ENCODE measurements at places on chromosomes 3 and 15. TPM values are rescaled to one million over a fixed set of nuclear protein-coding genes. Genes with fewer than 3 reads are reported as not detected.

- DNase-seq, result no peak
These were observed 13.2 kb downstream of the FEM1B start for GRCh38 chr15:68290715-68291114.

DNA sequence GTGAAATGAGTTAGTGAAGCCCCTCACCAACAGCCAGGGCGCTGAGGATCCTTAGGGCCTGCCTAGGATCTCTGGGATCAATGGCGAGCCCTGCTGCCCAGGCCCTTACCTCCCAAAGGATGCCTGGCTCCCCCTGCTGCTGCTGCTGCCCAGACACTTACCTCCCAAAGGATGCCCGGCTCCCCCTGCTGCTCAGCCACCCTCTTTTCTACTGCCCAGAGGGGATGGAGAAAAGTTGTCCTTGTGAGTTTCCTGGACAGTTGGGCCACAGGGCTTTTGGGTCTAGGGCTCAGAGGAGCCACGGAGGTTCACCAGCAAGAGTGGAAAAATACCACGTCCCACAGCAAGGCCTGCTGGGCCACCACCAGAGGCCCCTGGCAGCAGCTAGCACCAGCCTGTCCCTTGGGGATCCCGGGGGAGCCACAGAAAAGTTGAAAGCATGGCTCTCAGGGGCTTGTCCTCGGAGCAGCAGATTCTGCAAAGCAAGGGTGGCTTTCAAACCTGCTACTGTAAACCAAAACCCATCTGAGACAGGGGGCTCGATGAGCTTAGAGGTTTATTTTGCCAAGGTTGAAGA lies 59.4 kb downstream of the SLC6A6 start:
- peak; percentile 80 for DNase-seq

DNA sequence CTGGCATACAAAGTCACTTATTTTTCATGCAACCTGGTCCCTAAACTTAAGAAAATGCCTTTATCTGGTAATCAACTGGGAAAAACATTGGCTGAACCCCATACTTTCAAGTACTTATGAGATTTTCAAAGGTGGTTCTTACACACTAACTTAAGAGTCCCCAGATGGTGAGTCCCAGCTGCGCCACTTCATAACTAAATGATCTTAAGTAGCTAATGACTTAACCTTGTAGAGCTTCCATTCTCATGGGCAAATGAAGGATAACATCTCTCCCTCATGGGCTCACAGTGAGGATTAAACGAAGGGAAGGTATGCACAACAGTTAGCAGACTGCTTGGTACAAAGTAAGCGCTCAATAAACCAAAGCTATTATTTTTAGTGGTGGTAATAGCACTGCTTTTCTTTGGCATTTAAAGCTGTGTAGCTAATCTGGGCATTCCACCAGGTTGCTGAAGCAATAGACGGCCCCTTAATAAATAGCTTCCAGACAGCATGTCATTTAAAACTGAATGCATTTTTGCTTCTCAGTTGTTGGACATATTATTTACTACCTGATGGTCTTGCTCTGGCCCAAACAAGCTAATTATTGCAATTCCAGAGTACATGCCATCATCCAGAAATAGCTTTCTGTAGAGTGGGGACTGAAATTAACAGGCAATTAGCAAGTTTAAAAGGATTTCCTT lies 55.4 kb downstream of the LIPC start:
- peak; percentile 32 for DNase-seq

DNA sequence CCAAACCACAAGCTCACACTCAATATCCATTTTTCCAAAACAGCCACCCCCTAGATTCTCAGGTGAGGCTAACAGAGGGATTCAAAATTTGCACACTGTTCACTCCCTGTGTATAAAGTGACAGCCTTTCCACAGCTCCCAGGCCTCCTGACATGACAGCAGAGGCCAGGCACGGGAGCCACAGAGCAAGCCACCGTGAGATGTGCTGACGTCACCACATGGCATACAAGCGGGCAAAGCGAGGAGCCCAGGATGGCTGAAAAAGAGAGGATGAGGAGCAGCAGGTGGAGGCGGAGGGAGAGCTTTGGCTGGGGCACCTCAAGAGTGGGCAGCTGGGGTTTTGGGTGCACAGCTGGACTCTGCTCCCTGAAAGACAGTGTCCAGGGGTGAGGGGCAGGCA lies 27.1 kb downstream of the EHD4 start:
- DNase-seq, result no peak

DNA sequence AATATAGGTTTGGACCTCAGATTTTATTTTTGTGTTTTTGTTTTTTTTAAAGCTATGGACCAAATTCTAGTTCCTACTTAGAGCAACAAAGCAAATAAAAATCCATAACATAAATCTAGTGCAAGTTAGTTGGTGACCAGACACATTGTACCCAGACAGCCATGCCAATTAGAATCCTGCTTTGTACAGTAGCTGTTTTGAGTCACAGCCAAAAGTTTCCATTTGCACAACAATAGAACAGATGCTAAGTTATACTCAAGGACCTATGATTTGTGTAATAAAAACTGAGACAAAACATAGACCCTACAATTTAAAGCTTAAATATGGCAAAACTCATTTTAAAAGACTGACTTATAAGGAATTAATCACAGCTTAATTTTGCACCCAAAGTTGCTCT lies 513.1 kb upstream of the CBLB start:
- no peak for DNase-seq

- peak; percentile 29 for DNase-seq
These were observed 18.8 kb downstream of the HEMK1 start for GRCh38 chr3:50587806-50588758.

GRCh38 chr3:128478576-128479506 lies 12.2 kb upstream of the DNAJB8 start:
- no peak for DNase-seq

DNA sequence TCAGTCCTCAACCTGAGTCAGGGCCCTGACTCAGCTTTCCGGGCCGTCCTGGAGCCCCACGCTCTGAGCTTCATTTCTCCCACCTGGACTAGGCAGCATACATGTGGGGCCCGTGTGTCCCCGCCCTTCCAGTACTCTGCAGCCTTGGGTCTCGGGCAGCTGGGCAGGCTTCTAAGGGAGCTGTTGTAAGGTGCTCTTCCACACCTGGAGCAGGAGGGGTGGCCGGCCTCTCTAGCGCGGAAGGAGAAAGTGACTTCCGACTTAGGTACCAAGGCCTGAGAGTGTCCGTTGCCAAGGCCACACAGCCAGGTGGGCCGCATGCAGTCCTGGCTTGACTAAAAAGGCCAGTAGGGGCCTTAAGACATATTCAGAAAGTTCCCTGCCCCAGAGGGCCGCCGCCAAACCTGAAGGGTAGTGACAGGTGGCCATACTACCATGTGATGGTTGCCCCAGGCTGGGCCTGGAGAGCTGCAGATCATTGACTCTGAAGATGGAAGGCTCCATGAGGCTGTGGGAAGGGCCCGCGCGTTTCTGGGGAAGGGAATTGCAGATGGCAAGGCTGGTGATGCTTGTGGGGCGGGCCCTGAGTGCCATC lies 9.4 kb upstream of the SEMA3B start:
- no peak for DNase-seq

- DNase-seq, result no peak
These were observed 650.5 kb downstream of the ROBO2 start for GRCh38 chr3:77690284-77690845.

GRCh38 chr15:67853454-67853853 lies 13.6 kb upstream of the RNU6-1 start:
- DNase-seq, result no peak

DNA sequence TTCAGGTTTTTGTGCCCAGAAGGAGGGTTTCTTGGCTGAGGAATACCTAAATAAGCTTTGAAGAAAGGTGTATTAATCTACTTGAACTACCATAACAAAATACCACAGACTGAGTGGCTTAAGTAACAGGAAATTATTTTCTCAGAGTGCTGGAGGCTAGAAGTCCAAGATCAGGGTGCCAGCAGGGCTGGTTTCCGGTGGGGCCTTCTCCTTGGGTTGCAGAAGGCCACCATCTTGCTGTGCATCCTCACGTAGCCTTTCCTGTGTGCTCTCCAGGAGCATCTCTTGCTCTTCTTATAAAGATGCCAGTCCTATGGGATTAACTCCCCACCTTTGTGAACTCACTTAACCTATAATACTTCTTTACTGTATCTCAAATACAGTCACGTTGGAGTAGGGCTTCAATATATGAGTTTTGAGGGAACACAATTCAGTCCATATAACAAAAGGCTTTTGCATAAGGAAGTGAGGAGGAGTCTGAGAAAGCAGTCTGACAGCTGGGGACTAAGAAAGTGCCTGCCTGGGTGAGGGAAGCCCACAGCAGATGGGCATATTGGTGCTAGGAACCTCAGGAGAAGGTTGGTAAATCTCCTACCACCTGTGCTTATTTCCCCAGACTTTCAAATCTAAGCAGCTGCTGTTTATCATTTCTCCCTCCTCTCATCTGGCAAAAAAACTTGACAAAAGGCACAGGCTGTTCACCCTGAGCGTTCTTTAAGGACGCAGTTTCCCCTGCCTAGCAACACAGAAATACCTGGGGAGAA lies 89.6 kb upstream of the CBLB start:
- DNase-seq, result no peak

- peak; percentile 61 for DNase-seq
These were observed 99.9 kb downstream of the TLE3 start for GRCh38 chr15:69997813-69998212.

GRCh38 chr3:37141676-37142075 lies 32.7 kb downstream of the LRRFIP2 start:
- DNase-seq, result no peak

DNA sequence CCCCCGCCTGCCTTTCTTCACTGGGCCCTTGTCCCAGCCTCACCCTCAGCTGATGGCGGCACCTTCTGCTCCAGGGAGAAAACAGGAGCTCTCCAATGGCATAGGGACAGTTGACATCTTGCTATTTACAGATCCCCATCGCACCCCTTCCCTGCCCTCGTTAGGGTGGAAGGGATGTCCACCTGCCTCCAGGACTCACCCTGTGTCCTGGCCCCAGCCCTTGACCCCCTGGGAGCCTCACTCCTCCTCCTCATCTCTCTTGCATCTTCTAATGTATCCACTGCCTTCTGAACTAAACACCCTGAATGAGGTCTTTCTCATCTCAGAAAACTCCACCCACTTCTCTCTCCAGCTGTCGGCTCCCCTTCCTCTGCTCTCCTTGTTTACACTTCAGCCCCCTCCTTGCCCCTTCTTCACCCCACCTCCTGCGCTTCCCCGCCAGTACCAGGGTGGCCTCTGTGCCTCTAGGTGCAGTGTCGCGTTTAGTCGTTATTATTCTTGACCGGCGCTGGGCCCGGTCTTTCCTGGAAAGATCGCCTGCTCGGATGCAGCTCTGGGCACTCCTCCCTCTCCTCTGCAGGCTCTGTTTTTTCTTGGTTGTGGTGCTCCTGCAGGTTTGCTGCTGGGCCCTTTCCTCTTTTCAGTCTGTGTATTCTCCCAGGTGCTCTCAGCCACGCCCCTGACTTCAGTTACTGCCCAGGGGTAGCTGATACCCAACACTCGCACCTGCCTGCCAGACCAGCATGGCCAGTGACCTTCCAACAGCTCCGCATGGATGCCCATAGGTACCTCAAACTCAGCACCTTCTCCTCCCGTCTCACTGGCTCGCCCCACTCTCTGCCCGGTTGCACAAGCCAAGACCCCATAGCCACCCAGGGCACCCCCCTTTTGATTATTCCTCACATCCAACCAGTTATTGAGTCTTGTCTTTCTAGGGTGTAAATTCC lies 42.9 kb downstream of the PML start:
- DNase-seq, result no peak

- DNase-seq, result no peak
These were observed 26.8 kb upstream of the KLHL25 start for GRCh38 chr15:85821545-85821944.

DNA sequence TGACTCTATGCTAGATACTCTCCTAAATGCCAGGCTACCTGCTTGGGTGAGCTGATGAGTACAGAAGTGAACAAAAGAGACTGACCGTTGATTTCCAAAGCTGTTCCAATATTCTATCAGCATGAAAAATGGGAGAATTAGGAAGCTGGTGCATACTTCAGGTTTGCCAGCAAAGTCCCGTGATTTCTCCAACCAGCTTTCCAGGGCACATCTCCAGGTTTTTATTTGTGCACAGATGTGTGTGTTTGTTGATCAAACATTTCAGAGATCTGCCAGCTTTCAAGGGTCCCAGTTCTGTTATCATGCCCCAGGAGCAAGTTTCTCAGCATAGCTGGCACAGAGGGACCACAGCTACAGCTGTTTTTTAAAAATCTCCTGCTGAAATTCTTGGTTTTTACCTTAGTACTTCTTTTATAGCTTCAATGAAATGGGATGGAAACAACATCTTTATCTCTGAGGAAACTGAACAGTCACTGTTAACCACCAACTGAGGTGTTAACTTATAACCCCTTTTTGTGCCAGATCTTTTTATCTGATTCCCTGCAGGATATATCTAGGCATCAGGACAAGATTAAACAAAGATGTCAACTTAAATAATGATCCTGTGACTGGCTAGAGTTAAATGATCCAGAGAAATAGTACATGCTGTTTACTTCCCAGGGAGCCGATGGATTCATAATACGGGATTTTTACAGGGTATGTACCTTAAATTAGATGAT lies 380.8 kb downstream of the GRM7 start:
- DNase-seq, result no peak

DNA sequence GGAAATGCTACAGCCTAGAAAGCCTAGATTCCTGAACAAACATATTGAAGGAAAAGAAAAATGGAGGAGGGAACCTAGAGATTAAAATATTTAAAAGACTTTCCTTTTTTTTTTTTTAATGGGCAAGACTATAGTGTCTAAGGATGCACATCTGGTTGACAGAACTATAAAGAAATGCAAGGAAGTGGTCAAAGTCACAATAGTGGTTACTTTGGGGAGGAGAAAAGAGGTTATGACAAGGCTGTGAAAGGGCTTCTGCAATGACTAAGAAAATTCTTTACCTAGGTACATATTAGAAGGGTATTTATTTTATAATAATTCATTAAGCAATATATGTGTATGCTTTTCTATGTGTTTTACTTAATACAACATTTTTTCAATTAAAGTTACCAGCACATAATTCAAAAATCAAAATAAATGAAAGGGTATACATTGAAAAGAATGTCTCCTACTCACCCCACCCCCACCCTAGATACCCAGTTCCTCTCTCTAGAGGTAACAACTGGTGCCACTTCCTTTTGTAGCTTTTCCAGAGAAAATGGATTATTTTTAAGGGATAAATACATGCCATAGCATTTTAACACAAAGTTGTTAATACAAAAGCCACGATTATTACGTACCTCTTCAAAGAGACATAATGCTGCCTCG lies 70.1 kb downstream of the HERC1 start:
- peak; percentile 54 for DNase-seq

- DNase-seq, result no peak
These were observed 375.9 kb downstream of the FOXP1 start for GRCh38 chr3:71207632-71208031.

DNA sequence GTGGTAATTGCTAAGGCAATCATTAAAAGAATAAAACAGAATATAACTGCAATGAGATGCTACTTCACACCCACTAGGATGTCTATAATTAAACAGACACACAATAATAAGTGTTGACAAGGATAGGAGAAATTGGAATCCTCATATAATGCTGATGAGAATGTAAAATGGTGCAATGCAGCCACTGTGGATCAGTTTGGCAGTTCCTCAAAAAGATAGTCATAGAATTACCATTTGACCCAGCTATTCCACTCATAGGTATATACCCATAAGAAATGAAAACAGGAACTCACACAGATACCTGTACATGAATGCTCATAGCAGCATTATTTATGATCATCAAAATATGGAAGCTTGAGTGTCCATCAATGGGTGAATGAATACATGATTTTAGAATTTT lies 9.6 kb upstream of the RNF111 start:
- DNase-seq, result no peak

GRCh38 chr3:133093366-133093765 lies 55.2 kb downstream of the TMEM108 start:
- DNase-seq, result no peak

Gene SSUH2
- polyA plus RNA-seq, result not detected

Gene CAV3
- 0.15 TPM for polyA plus RNA-seq

Gene C3orf22
- polyA plus RNA-seq, result not detected

Gene SCAANT1
- not detected for polyA plus RNA-seq

Gene SLC12A1
- polyA plus RNA-seq, result not detected

Gene CAMP
- polyA plus RNA-seq, result not detected

Gene ROBO1
- polyA plus RNA-seq, result 18.8 TPM
